Fibroblast of lung (primary cell): ENCODE measurements at places on chromosomes 4 and X.

- no peak for DNase-seq
Observed at GRCh38 chr4:83498187-83498586, 13.3 kb upstream of the ABRAXAS1 start.

DNA sequence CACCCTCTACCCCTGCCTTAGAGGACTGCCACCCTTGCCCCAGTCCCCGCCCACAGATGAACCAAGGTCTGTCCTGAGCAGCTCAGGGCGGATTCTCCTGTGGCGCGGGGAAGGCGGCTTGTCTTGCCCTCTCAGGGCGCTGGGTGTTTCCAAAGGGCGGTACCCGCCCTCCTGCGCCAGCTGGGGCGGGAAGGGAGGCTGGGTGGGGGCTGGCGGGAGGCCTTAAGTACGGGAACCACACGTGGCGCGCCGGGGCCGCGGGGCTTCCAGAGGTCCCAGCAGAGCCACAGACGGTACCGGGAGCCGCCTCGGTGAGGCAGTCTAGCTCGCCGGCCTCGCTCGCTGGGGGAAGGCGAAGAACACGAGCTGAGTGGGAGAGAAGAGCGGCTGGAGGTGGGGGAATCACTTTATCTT, 361.1 kb downstream of the MID1IP1 start:
- no peak for DNase-seq

DNA sequence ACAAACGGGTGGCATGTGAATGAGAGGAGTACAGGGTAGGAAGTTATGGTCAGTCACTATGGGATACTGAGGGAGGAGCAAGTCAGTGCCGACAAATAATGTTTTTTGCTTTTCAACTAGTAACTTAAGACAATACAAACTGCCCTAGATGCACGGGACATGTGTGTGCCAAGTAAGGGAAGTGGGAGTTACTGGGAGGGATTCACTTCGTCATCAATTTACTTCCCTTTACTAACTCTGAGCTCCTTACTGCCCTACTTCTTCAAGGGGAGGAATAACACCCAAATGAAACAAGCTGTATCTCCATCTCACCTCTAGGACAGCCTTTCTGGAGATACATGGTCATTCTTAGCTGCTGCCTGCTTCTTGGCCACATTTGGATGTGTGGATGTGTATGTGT, 97.7 kb downstream of the DGKK start:
- DNase-seq: no peak

DNA sequence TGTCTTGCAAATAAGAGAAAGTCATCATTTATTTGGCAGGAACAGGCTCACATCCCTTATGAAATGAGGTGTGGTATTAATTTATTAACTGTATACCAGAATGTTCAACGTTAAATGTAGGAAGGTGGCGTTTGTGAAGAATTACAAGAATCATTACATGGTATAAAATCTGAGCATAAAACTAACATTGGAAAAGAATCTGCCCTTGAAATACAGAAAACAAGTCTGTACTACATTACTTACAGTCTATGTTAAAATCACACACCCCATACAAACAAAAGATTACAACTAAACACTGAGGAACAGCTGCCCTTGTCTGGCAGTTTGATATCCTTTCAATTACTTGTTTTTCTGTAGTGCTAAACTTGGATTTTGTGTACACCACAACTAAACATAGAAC, 131.1 kb downstream of the DCHS2 start:
- no peak for DNase-seq

- DNase-seq: no peak
Observed at GRCh38 chrX:119482041-119482440, 13.8 kb downstream of the SLC25A5 start.

DNA sequence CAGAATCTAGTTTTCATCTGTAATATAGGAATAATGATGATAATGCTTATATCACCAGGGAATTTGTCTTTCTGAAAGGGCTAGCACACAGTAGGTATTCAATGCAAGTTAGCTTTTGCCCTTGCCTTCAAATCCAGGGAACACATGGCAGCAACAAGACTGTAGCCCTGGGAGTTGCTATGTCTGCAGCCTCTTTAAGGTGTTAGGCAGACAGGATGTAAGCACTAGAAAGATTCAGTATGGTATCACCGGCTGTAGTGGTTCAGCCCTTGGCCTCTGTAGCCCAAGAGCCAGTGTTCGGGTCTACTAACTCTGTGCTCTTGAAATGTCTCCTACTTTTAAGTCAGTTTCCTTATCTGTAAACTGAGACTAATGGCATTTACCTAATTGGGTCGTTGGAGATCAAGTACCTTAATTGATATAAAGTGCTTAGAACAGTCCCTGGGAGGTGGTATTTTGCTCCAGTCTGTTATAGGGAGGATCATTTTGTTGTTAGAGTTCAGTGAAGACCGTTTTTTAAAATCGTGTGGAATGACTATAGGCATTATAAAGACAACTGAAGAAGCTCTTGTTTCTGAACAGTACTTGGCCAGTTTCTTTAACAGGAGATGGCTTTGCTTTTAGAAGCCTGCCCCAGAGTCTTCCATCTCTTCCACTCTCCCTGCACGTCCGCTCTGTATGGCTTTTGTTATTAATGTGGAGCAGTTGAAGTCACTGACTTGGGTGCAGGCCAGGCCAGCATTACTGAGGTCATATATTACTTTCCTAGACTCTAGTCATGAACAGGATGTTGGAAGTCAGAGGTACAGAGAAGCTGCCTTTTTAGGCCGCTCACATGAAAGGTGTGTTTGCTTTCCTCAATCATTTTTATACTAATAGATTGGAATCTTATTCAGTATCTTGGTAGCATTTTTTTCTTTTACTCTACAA, 44.8 kb downstream of the GAB1 start:
- peak; percentile 88 for DNase-seq

- DNase-seq: no peak
Observed at GRCh38 chr4:78353921-78354320, 197.6 kb upstream of the ANXA3 start.

DNA sequence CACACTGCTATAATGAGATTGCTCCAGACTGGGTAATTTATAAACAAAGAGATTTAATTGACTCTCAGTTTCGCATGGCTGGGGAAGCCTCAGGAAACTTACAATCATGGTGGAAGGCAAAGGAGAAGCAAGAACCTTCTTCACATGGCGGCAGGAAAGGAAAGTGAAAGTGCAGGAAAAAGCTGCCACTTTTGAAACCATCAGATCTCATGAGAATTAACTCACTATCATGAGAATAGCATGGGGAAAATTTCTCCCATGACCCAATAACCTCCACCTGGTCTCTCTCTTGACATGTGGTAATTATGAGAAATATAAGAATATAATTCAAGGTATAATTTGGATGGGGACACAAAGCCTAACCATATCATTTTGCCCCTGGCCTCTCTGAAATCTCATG, 884.2 kb downstream of the GLUD2 start:
- no peak for DNase-seq

- DNase-seq: no peak
Observed at GRCh38 chr4:19285146-19285545, 966.6 kb upstream of the SLIT2 start.

DNA sequence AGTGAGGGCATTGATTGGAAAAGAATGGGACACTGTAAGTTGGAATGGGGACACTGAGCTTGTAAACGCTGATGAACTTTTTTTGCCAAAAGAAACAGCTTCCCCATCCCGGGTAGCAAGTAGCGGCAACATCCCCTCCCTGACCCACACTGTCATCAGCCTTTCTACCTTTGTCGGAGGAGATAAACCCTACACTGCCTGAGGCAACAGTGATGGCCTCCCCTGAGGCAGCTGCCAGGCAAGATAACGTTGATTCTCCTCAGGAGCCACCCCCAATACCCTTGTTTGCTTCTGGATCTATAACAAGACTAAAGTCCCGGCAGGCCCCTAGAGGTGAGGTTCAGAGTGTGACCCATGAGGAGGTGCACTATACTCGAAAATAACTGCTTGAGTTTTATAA, 10.3 kb upstream of the RAB33B start:
- DNase-seq: no peak

DNA sequence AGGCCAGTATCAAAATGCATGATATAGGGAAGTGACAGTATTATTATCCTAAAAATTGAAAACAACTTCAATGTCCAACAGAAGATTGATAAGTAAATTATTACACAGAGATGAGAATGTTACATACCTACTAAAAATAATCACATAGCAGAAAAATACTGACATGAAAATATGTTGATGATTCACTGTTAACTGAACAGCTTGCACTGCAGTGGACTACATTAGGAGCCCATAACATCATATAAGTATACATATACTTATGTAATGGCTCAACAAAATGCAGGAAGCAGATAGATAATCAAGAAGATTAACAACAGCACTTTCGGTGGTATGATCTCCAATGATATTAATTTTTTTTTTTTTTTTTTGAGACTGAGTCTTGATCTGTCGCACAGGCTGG, 7.1 kb downstream of the CLOCK start:
- DNase-seq: no peak

- DNase-seq: no peak
Observed at GRCh38 chr4:158513256-158513655, 8.4 kb upstream of the RXFP1 start.

DNA sequence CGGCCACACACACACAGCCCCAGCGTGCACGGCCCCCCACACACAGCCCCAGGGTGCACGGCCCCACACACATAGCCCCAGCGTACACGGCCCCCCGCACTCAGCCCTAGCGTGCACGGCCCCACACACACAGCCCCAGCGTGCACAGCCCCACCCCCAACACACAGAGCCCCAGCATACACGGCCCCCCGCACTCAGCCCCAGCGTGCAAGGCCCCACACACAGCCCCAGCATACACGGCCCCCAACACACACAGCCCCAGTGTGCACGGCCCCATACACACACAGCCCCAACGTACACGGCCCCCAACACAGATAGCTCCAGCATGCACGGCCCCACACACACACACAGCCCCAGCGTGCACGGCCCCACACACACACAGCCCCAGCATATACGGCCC, 17.6 kb downstream of the GAK start:
- no peak for DNase-seq

DNA sequence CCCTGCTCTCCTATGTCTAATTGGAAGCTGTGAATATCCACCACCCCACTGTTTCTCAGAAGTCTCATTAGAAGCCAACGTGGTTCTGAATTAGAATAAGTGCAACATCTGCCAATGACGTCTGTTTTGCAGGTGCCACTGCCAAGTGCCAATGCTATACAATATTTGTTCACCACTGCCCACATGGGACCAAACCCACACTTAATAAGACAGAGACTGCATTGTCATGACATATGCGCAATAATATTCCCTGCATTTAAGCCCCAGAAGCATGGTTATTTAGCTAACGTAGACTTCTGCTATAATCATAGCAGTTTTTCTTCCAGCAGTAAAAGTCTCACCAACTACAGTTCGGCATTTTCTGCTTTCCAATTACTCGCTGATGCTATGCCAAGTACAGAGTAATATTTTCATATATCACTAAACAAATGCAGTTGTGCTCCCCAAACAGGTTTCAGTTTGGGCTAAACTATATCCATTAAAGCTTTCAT, 262.5 kb upstream of the PCDH18 start:
- DNase-seq: peak; percentile 2

DNA sequence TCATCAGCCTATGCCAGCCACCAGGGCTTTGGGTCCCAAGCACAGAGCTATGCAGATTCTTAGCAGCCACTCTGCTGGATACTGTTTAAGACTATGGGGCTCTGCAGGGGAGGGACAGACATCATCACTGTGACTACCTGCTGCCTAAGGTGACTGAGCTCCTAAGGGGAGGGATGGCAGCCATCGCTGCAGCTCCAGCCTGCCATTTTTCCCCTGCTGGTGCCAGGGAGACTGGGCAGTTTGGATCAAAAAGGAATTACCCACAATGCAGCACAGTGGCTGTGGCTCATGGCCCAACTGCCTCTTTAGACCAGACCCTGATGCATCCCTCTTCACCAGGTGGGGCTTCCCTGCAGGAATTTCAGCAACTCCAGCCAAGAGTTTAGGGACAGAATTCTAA, 28.6 kb upstream of the INPP4B start:
- DNase-seq: no peak

GRCh38 chrX:94744786-94745185, 1070.8 kb downstream of the FAM133A start:
- DNase-seq: no peak

GRCh38 chrX:53095796-53096195, 1.9 kb downstream of the KANTR start:
- no peak for DNase-seq

DNA sequence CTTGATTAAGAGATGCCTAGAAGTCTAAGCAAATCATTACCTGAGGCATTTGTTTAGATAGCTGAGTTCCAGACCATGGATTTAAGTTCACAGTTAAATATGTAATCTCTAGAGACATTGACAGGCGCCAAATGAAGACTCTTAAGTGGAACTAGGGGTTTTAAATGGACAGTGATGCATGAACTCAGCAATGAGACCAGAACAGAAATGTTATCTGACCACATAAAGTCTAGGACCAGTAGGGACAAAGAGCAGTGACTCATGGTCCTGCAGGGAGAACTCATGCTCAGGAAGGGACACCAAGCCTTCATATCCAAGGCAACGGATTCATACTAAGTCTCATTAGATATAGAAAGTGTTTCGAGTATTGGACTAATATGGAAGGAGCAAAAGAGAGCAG, 152.3 kb downstream of the PPARGC1A start:
- no peak for DNase-seq

- DNase-seq: peak; percentile 80
Observed at GRCh38 chrX:111519215-111519614, 7.8 kb downstream of the SERTM2 start.

- DNase-seq: no peak
Observed at GRCh38 chr4:80388284-80388607, 52.7 kb downstream of the CFAP299 start.

DNA sequence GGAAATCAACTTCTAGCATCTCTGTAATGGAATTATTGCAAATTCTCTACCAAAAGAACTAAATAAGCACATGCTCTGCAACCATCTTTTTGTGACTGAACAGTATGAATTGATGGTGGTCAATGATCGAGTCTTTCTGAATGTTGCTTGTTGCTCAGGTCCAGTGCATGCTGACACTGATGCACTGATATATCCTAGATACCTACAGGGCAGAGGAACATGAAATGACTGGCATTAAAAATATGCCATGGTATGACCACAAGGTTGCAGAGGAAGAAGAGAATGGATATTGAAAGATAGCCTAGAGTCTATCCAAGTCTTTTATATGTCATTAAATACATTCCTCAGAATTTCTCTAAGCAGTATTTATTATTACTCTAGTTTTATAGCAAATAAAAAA, 692.8 kb upstream of the TENM3 start:
- no peak for DNase-seq

DNA sequence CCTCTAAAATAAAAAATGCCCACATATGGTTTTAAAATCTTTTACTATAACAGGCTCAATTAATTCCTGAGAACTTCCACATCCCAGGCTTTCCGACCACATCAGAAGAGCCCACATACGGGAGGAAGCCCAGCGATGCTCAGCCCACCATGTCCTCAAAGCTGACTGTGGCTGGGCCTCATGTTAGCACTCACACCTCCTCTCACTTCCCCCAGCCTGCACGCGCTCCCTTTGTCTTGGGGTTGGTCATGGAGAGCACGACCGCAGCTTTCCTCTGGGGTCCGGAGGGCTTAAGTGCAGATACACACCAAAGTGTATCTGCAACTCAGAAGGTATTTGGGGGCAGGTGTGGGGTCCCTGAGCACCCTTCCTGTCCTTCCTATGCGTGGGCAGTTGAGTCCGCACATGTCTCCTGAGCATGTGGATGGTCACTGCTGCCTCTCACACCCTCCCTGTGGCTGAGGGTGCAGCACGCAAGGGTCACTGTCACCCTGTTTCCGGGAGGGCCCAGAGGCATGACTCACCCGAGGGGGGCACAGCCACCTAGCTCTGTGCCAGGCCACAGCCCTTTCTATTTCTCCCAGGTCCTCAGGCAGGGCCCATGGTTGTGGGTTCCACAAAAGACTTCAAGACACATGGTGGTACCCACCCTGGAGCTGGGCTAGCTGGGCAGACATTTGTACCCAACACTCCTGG, 21.2 kb downstream of the WDR1 start:
- DNase-seq: no peak

GRCh38 chr4:14607578-14607977, 394.7 kb upstream of the CPEB2 start:
- DNase-seq: peak; percentile 80
